Activated T-helper 1 cell treated with anti-CD3 and anti-CD28 coated beads, Interleukin-2, amount 50 U/mL, for 16 hours (primary cell): ENCODE measurements at places on chromosomes 5 and 9.

DNA sequence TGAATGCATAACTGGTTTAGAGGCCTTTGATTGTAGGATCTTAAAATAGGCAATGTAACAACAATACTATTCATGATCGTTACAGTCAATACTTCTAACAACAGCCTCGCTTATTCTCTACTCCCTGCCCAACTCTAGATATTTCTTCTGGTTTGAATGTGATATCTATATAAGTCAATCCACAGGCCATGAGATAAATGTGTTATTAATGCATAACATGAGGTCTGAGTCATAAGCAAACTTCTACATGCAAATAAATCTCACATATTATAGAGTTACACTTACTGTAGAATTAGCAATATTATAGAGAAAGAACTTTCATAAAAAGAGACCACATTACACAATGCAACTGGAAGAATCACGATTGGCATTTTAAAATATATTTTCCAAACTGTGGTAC, 2.9 kb upstream of the ALDOB start:
- DNase-seq, result no peak

- no peak for DNase-seq
Observed at GRCh38 chr9:132674485-132674884, 4.2 kb downstream of the GTF3C4 start.

DNA sequence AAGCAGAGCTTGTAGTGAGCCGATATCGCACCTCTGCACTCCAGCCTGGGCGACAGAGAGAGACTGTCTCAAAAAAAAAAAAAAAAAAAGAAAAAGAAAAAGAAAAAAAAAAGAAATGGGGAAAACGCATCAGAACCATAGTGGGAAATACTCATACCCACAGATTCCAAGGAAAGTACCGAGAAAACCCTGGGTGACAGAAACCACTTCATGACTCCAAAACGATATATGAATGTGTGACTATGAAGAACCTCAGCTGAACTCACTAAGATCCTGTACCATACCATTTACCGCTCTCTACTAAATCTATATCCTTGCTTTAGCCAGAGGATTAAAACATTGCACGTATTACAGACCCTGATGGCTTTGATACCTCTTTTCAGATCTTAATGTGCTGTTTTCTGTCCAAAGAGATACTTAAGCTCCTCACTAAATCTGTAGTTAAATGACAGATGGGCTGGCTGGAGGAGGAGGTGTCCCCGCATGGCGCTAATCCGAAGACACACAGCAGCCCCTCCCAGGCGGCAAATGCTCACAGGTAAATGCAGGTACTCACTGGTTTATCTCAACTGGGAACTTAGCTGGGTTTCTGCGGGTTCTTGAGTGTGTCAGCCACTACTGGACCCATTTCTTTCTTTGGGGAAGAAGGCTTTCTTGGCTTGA, 2.8 kb downstream of the LPCAT1 start:
- no peak for DNase-seq

DNA sequence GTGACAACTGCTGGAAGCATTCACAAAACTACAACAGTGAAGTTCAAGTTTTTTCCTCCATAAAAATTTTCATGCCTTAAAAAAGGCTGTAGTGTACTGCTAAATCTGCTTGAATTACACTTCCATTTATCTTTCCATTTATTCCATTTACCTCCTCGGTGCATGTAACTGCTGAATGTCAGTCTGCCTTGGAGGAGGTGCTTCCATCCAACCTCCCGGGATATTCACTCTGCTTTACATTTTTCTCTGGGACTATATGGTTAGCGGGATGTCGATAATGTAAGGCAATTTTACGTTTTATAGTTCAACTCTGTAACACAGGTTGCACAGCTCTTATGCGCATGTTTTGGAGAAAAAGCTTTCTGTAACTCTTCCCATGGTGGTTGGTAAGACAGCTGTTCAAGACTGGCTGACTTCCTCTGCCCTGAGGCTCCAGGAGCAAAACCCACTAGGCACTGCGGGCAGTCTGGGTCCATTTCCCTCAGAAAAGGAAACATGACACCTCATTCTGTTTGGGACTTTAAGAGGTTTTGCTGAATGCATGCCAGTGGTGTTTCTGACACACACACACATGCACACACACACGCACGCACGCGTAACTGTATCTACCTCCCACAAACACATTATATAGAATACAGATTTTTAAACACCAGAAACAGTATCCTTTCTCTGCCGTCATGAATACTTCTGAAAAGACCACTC, 66.1 kb downstream of the SPTLC1 start:
- DNase-seq, result no peak

DNA sequence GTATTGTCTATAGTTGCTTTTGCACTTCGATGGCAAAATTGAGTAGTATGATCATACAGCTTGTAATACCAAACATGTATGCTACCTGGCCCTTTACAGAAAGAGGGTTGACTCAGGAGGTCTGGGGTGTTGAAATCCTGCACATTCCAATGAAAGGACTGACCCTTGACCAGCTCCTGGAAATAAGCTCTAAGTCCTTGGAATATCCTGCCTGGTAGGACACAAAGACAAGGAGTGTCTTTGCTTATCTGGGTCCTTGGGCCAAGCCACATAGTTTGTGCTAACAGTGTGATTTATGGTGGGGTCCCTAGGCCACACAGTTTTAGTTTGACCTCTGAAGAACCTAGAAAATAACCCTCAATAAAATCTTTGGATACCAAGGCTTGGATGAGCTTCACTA, 89.3 kb upstream of the FTMT start:
- no peak for DNase-seq

GRCh38 chr9:125145425-125145824, 2.1 kb upstream of the SCAI start:
- DNase-seq, result no peak

GRCh38 chr5:139747583-139748504, 47.8 kb upstream of the PSD2 start:
- DNase-seq, result no peak

- DNase-seq, result no peak
Observed at GRCh38 chr5:2897276-2897961, 145.9 kb upstream of the IRX2 start.

DNA sequence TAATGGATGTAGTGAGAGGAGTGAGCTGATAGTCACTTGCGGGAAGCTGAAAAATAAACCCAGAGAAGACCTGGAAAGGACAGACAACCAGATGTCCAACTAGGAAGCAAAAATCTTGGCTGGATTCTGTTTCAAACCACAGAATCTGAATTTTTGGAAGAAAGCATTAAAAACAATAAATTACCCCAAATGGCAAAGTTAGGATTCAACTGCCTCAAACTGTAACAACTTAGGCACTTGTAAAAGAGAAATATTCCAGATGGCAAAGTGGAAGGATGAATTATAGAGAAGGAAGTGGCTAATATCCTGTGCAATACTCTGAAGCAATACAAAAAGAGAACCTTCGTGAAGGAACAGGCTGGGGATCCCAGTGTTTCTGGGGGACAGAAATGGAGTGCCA, 46.8 kb upstream of the SLIT3 start:
- no peak for DNase-seq

- no peak for DNase-seq
Observed at GRCh38 chr5:178580271-178580955, 9.8 kb downstream of the COL23A1 start.

DNA sequence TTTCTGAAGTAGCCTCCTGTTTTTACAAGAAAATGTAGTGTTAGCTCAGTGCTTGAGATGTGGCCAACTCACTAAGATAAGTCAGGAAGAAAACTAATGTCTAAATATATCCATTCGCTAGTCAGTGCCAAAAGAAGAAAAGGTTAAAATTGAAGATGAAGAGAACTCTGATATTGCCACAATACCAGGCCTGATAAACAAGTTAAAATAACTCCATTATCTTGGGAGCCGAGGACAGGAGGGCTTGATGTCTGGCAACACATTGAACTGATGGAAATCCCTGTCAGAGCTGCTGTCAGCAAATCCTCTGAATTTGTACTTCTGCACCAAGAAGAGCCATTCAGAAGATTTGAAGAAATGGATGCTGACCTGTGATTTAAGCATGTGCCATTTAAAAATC, 103.4 kb downstream of the LRRC70 start:
- DNase-seq, result no peak

GRCh38 chr9:36325081-36325828, 67.0 kb upstream of the GNE start:
- DNase-seq, result no peak

- no peak for DNase-seq
Observed at GRCh38 chr5:154860123-154860522, 1.7 kb downstream of the CNOT8 start.

DNA sequence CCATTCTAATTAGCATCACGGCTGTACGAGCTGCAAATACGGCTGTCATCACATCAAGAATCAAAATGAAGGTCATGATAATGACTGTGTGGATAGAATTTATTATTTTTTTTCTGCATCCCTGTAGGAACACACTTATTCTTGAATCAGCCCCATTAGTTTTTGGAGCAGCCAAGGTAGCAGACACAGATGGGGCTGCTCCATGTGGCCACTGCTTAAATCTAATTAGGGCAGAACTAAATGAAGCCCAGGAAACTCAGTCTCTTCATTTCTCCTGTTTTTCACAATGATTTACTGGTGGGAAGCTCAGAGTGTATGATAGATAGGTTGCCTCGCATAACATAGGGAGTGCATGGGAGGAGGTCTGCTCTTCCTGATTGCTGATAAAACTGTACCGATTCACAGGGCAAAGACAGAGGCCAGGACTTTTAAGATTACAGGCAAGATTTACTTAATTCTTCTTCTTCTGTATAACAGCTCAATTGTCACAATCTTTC, 275.5 kb downstream of the GLIS3 start:
- DNase-seq, result no peak

DNA sequence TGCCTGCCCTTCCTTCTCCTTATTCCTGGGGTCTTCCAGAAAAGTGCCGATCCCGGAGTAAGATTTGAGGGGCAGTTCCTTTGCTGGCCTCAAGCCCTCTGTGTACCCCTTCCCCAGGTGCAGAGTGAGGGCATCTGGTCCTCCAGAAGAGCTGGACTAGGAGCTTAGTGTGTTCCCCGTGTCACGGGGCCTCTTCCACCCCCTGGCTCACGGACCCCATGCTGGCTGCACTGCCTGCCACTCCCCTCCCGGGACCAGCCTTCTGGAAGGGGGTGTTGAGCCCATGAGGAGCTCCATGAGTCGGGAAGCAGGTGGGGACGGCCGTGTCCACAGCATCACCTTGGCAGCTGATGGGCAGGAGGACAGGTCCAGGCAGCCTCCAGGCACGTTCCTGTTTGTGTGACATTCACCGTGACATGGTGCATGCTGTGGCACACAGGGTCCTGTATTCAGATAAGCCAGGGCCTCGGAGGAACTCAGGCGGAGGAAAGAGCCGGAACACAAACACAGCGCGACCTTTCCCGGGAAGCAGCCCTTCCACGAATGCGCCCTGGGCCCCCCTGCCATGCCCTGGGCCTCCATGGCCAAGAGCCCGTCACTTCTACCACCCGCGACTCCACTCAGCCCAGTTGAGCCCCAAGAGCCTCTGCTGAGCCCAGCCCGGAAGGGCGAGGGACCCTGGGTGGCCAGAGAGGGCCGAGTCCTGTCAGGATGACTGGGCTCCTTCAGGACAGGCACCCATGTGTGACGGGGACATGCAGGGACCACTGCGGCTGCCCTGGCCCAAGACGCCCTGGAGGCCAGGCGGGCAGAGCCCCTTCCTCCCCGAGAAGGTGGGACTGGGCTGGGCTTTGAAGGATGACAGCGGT, 5.9 kb upstream of the LCN1 start:
- no peak for DNase-seq

GRCh38 chr5:112918679-112919078, 3.3 kb downstream of the REEP5 start:
- DNase-seq, result no peak

- DNase-seq, result no peak
Observed at GRCh38 chr5:8376478-8376877, 507.5 kb downstream of the MTRR start.

DNA sequence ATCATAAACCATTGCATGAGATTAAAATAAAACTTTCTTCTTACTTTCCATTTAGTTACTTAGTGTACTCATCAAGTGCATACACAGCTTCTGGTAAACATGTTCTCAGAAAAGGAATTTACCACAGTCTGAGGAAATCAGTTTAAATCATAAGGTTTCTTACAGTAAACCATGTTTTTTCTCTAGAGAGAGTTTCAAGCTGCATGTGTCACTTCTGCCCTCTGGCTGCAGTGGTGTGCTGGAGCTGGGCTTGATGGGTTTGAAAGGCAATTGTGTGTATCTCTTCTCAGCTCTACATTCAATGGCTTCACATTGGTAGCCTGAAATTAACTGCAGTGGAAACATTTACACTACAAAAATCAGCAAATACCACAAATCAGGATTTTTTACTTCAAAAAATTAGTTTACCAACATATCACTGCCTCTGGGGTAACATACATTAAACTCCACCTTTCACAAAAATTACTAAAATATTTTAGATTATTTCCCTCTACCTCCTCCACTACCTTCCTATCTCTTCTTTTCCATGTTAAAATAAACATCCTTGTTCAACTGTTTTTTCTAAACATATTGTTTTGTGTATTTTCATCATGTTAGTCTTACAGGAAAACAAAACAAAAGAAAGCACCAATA, 414.3 kb downstream of the ANXA1 start:
- DNase-seq, result no peak

DNA sequence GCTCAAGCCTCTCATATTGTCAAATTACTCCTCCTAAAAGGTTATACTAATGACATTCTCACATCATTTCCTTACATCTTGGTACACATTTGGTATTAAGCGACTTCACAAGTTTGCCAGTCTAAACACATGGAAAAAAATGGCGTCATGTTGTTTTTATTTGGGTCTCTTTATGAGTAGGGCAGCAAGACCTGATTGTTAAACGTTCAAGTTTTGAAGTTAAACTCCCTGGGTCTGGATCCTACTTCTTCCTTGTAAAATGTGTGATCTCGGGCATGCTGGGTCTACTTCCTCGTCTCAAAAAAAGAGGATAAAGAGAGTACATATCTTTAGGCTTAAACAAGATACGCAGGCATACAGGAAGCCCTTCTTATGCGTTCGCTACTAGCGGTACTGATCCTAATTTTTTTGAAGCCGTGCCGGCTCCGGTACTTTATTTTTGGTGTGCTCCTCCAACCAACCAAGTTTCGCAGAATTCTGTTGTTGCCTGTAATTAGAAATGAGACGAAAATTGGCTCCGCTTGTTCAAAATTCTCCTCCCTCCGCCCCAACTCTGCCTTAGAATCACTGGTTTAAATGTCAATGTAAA, 596 bp upstream of the CDC37L1 start:
- DNase-seq, result no peak

- DNase-seq, result no peak
Observed at GRCh38 chr5:36355516-36355915, 53.8 kb upstream of the RANBP3L start.

GRCh38 chr5:116380621-116381020, 194.0 kb downstream of the SEMA6A start:
- DNase-seq, result no peak

DNA sequence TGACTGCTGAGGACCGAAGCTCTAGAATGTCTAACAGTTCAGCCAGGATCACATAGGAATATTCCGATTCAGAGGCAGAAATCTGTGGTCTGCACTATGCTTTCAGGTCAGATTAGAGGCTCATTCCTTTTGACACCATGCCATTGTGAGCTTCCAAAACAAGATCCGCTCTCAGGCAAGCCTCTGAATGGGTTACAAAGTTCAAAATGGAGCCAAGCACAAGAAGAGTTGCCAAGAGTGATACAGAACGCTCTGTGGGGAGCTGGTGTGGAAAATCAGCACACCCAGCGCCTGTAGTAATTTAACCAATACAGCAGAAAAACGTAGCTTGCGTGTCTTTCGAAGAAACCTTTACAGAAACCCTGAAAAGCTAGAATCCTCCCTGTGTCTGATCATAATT, 33.3 kb upstream of the FAT2 start:
- no peak for DNase-seq

GRCh38 chr9:2630158-2630557, 8.6 kb downstream of the VLDLR start:
- no peak for DNase-seq

GRCh38 chr9:20319641-20320337, 302.5 kb downstream of the MLLT3 start:
- no peak for DNase-seq
